ENCODE measurements at places on chromosomes 2 and 18. TPM values are rescaled to one million over a fixed set of nuclear protein-coding genes. Genes with fewer than 3 reads are reported as not detected.

DNA sequence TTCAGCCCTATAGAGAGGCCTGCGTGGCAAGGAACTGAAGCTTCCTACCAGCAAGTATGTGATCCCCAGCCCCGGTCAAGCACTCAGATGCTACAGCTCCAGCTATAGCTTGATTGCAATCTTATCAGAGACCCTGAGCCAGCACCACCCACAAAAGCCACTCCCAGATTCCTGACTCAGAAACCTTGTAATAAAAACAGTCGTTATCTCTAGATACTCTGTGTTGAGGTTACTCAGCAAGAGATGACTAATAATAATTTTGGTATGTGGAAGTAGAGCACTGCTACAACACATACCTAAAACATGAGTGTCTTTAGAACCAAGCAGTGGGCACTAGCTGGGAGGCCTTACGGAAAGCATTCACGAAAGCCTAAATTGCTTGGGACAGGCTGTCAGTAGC is 216.9 kb downstream of the UXS1 start:
- DNase-seq: no peak

Gene TTN
- total RNA-seq: 28.1 TPM

Gene MAPRE2
- total RNA-seq: 59.4 TPM

GRCh38 chr2:101722864-101723263 is 25.4 kb downstream of the MAP4K4 start:
- DNase-seq: no peak

GRCh38 chr2:37706334-37707183 is 35.1 kb upstream of the CDC42EP3 start:
- DNase-seq: no peak

Gene CPO
- not detected for total RNA-seq

DNA sequence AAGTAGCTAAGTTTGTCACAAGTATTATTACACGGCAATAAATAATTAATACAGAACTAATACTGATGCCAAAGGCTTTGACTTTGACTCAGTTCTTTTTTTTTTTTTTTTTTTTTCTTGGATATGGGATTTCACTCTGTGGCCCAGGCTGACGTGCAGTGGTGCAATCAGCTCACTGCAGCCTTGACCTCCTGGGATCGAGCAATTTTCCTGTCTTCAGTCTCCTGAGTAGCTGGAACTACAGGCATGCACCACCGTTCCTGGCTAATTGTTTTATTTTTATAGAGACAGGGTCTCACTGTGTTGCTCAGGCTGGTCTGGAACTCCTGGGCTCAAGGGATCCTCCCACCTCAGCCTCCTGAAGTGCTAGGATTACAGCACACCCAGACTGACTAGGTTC is 284.5 kb downstream of the SS18 start:
- no peak for DNase-seq

DNA sequence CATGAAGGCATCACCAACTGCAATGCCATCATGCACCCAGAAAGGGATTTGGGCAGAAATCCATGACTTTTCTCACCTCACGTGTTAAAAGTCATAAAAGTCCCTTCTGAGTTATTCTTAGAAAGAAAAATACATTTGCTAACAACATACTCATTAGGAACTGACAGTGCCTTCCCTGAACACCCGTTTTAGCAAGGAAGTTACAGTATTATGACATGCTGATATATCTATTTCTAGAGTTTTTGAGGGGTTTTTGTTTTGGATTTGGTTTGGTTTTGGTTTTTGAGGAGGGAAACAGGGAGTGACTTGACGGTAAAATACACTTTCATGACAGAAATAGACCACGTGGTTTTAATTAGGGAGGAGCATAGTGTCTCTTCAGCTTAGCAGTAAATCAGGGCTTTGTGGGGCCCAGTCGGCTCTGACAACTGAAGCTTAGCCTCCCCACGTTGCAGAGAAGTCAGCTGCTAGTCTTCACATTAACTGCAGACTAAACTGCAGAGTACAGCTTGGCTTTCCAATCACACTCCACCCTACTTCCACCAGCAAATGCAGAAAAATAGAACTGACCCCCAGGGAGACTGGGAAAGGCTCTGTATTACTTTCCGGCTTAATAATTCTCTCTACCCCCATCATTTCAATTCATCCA is 141.4 kb downstream of the FAM124B start:
- DNase-seq: no peak

GRCh38 chr2:111198701-111199100 is 78.0 kb downstream of the BCL2L11 start:
- no peak for DNase-seq

Gene RNU2-63P
- total RNA-seq: 3.5 TPM

DNA sequence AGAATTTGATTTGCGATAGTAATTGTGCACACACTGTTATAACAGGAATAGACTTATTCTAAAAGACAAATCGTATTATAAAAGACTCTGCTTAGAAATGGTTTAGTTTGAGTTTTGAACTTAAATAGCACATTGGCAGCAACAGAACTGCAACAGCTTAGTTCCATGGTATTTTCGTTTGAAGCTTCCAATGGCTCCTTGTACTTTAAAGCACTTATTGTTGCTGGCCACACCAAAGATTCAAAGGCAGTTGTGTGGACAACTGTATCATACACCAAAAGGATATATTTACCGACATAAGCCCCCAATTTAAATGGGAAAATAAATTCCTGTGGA is 627 bp downstream of the WIPF1 start:
- DNase-seq: no peak

Gene VIT
- total RNA-seq: not detected

Gene ESPNL
- total RNA-seq: 0.16 TPM

Gene CCDC195
- total RNA-seq: not detected

- no peak for DNase-seq
Measured at GRCh38 chr2:45391866-45392265, 219.2 kb downstream of the SRBD1 start.

Gene KCNG2
- total RNA-seq: not detected

Gene DTNA
- not detected for total RNA-seq

Gene CYRIA
- total RNA-seq: 1.6 TPM

Gene IKZF2
- 18.9 TPM for total RNA-seq

Measured in naive thymus-derived CD8-positive, alpha-beta T cell (primary cell).